Femur (tissue), 1 donor: ENCODE measurements at places on chromosomes 11 and 22.
A peak's percentile ranks its signal among the peaks of the same experiment; 100 is the strongest.

- peak; percentile 85 for DNase-seq
Measured at GRCh38 chr11:120527111-120527761, 15.7 kb downstream of the GRIK4 start.

GRCh38 chr22:42300259-42301076, 30.0 kb upstream of the TCF20 start:
- no peak for DNase-seq

- no peak for DNase-seq
Measured at GRCh38 chr11:64877390-64878222, 815 bp downstream of the EHD1 start.

GRCh38 chr11:8870411-8871170, 40.4 kb upstream of the AKIP1 start:
- DNase-seq = peak; percentile 89

GRCh38 chr11:134001596-134001995, 44.8 kb upstream of the IGSF9B start:
- no peak for DNase-seq

GRCh38 chr11:68678031-68678441, 6.3 kb upstream of the GAL start:
- no peak for DNase-seq

DNA sequence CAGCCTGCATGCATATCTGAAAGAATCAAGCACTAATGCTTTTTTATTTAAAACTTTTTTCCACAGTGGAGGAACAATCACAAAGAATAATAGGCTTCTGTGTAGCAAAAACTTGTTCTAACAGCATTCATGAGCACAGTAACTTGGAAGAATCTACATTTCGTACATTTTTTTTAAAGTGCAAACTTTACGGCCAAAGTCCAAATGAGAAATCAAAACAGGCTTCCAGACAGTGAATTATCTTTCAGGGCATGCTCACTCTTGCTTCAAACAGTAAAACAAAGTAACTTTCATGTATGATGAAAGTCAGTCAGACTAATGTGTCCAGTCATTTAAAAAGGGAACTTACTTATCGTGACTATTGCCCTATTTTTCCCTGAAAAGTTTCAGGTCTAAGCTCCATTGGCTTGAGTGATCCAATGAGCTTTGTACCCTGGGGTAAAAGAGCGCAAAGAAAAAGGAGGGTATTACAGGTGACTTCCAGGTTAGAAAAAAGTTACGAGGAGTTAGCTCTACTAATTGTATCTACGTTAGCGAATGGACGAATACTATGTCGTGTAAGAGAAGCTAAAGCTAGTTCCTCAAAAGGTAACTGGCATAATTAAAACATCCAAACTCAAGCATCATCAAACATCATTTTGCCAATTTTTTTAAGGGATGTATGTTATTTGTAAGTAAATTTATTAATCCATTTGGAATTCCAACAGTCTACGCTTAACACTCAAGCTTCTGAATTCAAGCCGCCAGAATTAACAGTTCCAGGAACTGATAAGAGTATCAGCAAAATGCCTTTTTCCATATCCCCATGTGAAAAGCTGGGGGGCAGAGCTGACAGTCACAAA, 1.7 kb downstream of the PICALM start:
- no peak for DNase-seq

DNA sequence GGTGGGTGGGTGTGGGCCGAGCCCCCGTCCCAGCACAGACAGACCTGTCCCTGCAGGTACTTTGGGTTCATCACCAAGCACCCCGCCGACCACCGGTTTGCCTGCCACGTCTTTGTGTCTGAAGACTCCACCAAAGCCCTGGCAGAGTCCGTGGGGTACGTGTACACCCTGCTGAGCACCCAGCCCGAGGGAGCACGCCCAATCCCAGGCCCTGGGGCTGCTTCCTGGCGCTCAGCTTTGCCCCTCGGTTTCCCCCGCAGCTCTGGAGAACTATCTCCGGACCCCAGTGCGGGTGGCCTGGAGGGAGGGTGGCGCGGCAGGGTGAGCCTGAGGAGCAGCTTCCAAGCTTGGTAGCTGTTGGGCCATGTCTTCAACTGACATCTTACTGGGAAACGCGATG, 2.0 kb downstream of the FREY1 start:
- no peak for DNase-seq
